ENCODE measurements at places on chromosomes 16 and 17.

DNA sequence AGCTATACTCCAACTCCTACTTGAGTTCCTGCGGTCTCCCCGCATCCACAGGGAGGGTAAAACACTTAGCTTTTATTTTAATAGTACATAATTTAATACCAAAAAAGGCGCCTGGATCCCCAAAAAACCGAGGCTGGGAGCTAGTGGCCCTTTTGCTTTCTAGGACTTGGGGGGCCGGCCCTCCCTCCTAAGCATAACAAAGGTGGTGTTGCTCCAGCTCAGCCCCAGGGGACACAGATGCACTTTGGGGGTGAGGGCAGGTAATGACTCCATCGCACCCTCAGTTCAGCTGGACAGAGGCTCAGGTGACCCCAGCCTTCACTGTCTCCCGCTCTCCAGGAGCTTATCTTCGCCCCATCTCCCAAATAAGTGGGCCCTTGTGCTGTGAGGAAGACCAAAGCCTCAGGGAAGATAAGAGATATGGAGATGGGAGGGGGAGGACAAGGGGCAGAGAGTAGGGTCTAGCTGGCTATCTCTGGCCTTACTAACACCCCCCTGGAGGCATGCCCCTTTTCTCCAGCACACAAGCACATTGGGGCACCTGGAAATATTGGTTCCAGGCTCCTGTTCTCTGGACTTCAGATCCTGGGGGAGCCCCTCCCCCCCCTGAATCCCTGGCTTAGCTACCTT, 2.8 kb upstream of the NHERF1 start:
- DNase-seq, result no peak

DNA sequence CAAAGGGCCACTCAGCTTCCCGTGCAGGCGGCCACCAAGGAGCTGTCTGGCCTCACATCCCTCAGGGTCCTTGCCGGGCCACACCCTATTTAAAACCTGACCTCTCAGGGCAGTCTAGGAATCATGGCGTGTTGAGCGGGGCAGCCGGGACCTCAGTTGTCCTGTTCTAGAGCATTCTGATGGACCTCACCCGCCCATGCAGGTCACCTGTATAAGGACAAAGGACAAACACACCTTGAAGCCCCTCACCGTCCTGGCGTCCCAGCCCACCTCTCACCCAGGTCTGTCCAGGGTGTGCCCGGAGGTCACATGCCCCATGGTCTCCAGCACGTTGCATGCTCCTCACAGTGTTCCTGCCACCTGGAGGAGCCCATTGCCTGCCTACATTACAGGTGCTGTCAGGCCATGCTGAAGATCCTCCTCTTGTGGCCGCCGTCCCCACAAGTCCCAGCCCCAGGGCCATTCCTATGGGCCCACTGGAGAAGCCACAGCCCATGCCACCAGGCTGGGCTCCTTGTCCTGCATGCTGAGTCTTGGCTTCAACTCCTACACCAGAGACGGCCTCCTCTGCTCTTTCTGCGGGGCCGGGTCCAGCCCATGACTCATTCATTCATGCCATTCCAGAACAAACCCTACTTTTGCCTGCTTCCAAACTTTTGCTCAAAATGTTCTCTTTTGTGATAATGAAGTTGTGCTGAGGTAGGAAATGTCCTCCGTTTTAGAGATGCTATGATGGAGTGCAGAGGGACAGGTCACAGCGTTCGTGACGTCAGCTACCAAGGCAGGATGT, 46.3 kb downstream of the PEMT start:
- no peak for DNase-seq

- peak; percentile 22 for DNase-seq
Measured at GRCh38 chr16:47018223-47018891, 44.9 kb upstream of the DNAJA2 start.

DNA sequence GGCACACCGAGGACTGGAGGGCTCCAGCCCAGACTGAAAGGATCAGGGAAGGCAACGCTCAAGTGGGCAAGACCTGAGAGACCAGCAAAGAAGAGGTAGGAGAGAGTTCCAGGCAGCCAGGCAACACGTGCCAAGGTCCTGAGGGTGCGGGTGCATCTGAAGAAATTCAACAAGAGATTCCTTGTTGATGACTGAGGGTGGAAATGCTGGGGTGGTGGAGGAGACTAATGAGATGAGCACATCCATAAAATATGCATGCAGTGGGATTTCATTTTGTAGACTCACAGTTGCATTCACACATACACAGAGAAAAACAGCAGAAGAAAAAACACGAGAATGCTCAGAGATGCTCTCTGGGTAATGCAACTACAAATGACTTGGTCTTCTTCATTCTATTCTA, 154.8 kb upstream of the FOXF1 start:
- DNase-seq, result no peak

DNA sequence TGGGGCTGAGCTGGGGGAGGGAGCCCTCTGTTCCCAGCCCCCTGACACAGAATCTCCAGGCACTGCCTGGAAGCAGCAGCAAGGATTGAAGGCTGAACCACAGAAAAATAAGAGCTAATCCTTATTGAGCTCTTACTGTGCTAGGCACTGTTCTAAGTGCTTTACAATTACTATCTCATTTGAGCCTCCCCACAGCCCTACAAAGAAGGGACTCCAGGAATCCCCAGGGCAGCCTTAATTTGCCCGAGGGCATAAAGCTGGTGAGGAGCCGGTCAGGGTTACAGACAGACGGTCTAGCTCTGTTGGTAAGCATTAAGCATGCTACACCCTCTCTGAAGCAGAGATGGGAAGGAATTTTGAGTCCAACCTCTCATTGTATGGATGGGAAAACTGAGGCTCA, 7.0 kb downstream of the SAMD14 start:
- no peak for DNase-seq

DNA sequence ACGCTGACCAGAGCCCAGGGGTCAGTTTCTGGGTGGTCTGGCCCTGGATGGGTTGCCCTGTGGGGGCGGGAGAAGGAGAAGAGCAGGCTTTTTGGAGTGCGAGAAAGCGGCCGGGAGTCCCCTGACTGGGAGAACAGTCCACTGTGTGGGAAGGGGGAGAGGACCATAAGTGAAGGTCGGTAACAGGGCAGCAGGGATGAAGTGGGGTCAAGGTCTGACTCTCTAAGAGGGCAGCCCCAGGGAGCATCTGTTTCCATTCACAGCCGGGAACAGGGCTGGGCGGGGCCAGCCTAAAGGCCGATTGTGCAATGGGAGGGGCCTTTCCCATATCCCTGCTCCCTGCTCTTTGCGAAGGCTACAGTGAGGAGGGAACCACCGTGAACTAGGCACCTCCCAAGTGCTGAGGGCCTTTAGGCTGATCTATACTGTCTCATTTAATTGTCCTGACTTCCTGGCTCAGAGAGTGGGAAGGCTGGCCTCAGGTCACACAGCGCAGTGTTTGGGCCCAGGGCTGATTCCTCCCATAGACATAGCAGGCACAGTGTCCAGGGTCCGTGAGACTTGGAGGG, 10.4 kb upstream of the WFDC1 start:
- no peak for DNase-seq

- DNase-seq, result no peak
Measured at GRCh38 chr16:88618182-88618955, 20.0 kb upstream of the IL17C start.

DNA sequence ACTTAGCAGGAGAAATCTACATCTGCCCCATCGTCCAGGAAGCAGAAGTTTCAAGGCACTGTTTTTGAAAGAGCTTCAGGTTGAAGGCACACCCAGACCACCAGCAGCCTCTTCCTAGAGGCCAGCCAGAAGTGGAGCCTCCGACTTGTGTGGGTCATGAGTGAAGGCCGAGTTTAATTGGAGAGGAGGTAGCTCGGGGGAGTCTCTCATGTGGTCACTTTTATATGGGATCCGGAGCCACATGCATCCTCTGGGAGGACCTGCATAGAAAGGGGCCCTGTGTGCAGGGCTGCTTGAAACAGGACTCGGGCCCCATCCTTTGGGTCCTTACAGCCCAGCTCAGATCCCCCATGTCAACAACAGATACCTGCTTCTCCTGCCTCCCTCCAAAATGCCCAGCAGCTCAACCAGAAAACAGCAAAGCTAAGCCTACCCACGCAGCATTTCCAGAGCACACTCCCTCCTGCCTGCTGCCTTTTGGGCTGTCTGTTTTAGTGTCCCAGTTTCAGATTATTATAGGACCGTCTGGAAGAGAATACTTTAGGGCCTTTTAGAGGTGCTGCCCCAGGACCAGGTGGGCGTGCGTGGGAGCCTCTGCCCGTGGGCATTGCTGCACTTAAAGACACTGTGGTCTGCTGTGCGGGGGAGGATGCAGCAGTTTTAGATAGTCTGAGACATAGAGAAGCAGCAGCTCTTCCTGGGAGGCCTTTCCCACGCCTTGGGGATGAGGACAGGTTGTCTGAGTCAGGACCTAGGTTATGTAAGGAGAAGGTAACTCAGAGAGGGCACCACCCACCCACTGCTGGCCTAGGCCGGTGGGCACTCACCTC, 29.5 kb downstream of the MPRIP start:
- no peak for DNase-seq

GRCh38 chr17:3959921-3960601, 4.2 kb downstream of the ATP2A3 start:
- no peak for DNase-seq

DNA sequence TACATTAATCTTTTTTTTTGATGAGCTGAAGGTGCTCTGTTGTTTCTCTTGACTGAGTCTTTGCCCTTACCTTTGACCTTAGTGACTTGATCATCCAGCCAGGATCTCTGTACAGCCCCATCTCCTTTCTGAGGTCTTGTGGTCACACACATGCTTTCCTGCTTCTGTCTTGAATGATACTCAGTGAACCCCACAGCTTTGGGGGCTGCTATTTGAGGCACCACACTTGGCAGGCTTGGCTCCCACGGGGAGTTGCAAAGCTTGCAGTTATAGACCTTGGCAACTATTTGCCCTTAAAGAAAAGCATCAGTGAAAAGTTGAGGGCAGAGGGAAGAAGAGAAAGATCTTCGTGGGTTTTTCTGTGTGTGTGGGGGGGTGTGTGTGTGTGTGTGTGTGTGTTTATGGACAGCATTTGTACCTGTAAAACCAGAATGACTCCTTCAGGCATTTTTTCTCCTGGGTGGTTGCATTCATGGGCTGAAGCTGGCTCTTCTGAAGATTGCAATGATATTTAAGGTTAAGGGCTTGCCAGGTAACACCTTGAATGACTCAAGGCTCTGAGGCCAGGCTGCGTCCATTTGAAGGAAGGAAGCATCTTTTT, 101.6 kb downstream of the MSI2 start:
- no peak for DNase-seq

DNA sequence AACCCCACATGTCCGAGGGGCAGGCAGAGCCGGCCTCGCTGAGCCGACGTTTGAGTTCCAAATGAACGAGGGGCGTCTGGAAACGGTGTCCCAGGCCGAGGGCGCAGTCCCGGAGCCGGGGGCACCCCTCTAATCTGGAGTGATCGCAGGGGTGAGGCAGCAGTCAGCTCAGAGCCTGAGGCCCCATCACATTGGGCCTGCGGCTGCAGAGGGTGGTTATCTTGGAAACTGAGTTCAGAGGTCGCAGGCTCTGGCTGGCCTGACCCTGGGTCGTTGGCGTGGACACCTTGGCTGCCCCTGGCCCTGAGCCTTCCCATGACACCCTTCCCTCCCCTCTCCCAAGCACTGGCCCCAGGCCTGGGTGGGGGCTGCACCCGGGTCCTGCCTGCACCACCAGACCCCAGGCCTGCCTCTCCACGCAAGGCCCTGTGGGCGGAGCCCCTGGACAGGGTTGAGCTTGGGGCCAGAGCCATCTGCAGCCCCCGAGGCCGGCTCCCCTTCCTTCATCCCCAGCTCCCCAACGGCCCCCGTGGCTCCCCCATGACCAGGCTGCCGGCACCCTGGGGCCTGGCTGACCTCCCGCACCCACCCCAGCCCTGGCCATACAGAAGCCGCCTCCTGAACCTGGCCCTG, 45.6 kb downstream of the ZFPM1 start:
- DNase-seq, result no peak

GRCh38 chr16:9270941-9271340, 179.5 kb downstream of the HAPSTR1 start:
- DNase-seq, result no peak

DNA sequence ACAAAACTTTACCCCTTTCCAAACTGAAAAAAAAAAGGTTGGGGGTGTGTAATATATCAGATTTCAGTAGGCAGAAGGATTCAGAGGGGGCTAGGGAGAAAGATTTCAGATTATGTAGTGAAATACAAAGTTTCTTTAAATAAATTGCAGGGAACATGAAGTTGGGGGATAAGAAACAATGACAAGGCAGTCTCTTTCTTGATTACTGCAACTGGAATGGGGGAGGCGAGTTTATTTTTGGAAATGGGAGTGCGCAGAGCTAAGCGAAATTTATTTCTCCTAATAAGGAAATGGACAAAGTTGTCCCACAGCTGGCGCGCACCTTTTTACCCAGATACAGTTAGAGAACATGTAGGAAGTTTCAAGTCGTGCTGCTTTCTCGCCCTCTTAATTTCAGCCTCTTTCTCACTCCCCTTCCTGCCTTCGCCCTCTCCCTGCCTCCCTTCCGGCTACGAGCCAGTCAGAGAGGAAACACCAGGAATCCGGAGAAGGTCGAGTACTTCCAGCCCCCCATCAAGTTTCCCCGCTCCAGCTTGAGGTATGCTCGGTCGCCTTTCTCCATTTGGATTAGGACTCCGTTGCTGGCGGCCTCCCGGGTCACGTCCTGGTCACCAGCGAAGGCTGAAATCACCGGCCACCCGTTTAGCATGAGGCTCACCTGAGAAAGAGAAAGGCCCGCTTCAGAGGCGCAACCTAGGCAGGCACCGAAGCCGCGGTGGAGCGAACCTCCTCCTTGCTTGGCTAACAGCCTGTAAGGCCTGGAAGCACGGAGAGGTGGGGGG, 2.5 kb downstream of the CBLN1 start:
- DNase-seq, result no peak

DNA sequence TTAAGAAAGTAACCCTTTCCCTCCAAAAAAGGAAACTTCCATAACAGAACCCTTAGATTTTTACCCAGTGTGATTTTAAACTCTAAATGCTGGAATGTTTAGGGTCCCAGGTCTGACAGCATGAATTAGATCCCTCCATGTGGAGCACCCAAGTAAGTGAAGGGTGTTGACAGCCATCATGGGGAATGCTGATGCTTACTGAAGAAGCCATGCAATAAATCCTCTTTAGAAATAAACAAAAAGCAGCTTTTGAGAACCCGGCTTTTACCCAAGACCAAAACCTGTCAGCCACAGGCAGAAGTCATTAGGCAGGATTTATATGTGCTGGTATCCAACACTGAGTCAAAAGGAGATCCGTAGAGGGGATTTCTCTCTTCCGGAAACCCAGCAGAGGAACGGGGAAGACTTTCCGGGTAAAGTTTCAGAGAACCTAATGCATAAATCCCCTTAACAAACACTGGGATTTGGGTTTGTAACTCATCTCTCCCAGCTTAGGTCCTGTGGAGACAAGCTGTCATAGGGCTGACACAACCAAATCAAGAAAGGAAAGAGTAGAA, 287.5 kb downstream of the IRX3 start:
- DNase-seq, result no peak

DNA sequence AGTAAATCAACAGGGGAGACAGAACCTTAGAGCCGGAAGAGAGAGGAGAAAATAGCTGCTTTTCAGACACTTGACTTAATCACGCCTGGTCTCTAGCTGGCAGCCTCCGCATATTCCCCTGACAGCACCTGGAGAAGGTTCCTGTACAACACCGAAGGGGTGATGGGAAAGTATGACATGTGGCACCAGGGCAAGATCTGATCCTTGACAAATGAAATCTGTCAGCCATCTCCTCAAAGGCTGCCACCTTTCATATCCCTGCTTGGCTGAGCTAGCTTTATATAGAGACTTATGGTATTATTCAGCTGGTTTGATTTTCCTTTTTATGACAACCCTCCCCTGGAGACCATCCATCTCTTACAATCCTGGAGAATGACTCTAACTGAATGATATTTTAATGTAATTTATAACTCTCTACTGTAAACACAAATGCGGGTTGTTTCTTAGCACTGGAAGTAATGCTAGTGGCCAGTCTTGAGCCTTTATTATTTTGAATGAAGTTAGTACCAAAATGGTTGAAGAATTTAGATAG, 1205.3 kb upstream of the CDH8 start:
- no peak for DNase-seq

GRCh38 chr16:11915114-11915643, 577 bp downstream of the GSPT1 start:
- peak; percentile 21 for DNase-seq
